ENCODE measurements at places on chromosomes 2 and 18.

GRCh38 chr2:152718909-152719645 lies 657 bp downstream of the ARL6IP6 start:
- peak; percentile 38 for DNase-seq

GRCh38 chr2:29557268-29557667 lies 364.1 kb downstream of the ALK start:
- DNase-seq = no peak

DNA sequence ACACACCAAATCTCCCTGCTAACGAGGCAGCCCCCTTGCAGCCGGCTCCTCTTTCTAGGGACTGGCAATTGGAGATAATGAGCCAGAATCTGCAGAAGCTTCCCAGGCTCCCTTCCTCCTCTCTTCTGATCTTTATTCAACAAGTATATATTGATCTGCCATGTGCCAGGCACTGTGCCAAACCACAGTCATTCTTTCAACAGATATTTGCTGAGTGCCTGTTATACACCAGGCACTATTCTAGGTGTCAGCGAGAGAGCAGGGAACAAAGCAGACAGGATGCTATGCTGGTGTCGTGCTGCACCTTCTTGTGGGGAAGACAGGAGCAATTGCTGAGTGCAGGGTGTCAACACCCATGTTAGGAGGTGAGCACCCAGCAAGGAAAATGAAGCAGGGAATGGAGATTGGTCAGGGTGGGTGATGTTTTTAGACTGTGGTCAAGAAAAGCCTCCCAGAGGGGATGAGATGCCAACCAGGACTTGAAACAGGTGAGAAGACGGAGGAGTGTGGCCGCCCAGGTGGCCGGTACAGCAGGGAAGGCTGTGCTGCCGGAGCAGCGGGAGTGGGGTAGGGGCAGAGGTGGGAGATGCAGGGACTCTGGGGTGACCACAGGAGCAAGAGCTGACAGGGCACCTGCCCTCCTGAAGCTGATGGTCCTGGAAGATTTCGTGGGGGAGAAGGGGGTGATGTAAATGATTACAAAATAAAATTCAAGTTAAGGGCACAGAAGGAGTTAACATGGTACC lies 307.6 kb upstream of the RAB12 start:
- DNase-seq = no peak

DNA sequence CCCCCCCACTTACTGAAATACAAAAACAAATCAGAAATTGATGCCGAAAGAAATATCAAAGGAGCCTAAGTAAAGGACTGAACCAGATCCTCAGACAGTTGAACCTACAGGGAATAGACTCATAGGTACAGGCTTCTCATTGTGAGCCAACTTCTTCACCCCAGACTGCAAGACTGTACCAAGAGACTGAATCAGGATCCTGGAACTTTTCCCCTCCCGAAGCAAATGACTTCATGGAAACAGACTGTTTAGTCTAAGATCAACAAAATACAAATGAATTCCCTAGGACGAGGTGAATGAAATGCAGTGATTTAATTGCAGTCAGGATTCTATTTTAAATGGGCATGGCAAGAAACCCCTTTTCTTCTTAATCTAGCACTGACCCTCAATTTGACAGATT lies 53.6 kb upstream of the RNF152 start:
- no peak for DNase-seq

- no peak for DNase-seq
Observed at GRCh38 chr18:1578505-1578904, 673.8 kb downstream of the ADCYAP1 start.

- DNase-seq = peak; percentile 54
Observed at GRCh38 chr2:65129286-65129825, 550 bp downstream of the RAB1A start.

DNA sequence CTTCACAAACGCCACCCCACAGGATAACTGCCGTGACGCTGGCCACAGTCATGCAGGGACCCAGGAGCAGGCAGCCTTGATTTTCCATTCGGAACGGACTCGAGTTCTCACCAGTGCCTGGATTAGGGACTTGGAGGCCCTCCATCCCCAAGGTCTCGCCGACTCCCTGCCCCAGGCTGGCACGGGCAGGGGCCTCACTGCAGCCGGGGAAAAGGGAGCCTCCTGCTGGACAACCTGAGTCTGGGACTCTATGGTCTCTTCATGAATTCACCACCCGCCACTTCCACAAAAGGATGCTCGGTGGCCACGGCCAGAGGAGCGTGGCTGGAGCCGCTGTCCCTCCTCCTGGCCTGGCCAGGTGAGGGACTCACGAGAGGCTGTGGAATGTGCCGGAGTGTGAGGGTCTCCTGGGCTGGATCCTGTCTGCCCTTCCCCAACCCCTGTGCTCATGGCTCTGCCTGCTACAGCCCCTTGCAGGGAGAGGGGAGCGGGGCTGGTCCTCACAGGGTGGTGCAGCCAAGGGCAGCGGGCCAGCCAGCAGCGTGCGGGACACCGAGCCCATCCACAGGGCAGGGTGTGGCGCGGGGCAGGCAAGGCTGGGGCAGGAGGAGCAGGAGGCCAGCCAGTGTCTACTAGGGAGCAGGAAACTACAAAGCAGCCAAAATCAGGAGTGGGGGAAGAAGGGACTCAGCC lies 42.3 kb downstream of the AQP12A start:
- peak; percentile 15 for DNase-seq

- DNase-seq = no peak
Observed at GRCh38 chr18:8793445-8794155, 88.2 kb downstream of the MTCL1 start.
